Epithelial cell of alveolus of lung (primary cell): ENCODE measurements at places on chromosomes 4 and X. TPM values are rescaled to one million over a fixed set of nuclear protein-coding genes. Genes with fewer than 3 reads are reported as not detected.

The MSX1 gene
- 1.2 and 2.2 TPM in 2 replicates for total RNA-seq

The VCX3B gene
- total RNA-seq, result not detected in 2 replicates

The UGT2B17 gene
- total RNA-seq, result not detected in 2 replicates

The USP51 gene
- total RNA-seq, result 0.65 and 1.1 TPM in 2 replicates

The MAGEB2 gene
- total RNA-seq, result not detected in 2 replicates

The TDO2 gene
- 0.78 and 1.3 TPM in 2 replicates for total RNA-seq

The F8A3 gene
- total RNA-seq, result 2.2 TPM in 1 of 2 replicates, not detected in the other

The FTSJ1 gene
- total RNA-seq, result 68.1 and 78.2 TPM in 2 replicates

The ERAS gene
- total RNA-seq, result not detected in 2 replicates
